ENCODE measurements at places on chromosomes 1 and 21.

DNA sequence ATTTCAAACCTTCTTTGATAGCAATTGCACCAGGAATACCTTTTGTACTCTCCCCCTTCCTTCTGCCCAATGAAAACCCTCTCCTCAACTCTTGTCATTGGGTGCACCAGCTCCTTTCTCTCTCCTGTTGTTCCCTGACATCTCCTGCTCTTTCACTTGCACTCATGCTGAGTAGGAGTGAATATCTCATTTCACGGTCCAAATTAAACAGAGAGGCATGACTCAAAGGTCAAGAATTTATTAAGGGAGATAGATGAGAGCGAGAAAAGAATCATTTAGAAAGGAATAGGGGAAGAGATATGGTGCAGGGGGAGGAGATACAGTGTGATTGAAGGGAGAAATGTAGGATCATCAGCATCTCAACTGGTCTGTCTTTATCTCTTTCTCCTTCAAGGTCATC lies 22.1 kb downstream of the AIM2 start:
- no peak for DNase-seq

DNA sequence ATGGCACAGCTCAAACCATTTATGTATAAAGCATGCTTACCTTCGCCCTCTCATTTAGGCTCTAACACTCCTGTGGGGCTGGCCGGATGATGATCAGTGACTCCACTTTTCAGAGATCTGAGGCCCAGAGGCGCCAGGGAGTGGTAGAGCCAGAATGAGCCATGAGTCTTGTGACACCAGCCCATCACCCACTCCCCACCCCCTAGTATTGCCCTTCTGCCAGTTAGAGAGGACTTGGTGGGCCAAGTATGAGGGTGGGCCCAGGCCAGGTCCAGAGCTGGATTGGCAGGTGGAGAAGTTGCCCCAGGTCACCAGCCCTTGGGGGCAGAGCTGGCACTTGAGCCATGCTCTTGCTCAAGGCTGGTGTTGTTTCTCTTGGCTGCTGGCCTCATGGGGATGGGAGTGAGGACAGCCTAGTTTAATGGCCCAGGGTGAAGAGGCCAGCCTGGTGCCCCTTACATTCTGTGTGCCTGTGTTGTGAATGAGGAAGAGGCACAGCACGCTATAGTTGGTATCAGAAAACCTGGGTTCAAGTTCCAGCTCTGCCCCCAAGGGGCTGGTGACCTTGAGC lies 30.2 kb upstream of the TTC4 start:
- no peak for DNase-seq

GRCh38 chr1:182337736-182338571 lies 53.6 kb downstream of the GLUL start:
- DNase-seq: no peak

DNA sequence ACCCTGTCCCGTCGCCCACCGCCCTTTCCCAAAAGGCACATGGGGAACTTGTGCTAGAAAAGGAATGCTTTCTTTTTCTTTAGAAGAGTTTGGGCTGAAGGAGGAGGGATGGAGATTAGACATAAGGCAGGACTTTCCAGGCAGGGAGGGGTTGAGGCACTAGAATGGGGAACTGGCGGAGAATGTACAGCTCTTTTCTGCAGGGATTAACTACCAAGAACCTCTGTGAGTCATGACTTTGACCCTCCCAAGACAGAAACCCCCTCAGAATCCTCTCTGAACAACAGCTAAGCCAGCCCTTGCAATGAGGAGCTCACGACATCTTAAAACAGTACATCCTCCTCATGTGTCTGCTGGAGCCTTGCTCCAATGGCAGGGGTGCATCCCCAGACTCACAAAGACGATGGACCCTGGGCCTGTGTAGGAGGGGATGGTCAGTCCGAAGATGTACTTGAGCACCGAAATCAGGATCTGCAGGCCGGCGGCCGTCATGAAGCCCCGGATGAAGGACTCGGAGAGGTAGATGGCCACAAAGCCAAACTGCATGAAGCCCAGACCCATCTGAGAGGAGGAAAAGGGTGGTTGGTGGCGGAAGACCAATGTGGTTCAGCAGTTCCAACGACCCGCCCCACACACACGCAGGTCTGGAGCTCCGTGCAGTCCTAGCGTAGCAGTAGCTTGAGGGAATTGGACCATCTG lies 13.6 kb downstream of the SLC26A9 start:
- no peak for DNase-seq

DNA sequence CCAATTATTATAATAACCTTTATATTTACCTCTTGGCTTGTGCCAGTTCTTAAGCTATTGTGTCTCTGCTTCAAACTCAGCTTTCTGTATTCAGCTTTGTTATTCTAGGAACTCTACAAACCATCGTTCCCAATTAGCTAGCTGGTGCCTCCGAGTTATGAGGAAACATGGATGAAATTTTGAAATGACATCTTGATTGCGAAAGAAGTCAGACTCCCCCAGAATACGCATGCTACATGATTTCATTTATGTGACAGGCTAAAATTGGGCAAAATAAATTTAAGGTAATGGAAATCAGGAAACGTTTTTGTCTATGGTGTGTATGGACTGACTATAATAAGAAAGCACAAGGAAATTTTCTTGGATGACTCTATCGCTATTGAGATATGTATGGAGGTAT lies 256.8 kb upstream of the NCAM2 start:
- DNase-seq: no peak

DNA sequence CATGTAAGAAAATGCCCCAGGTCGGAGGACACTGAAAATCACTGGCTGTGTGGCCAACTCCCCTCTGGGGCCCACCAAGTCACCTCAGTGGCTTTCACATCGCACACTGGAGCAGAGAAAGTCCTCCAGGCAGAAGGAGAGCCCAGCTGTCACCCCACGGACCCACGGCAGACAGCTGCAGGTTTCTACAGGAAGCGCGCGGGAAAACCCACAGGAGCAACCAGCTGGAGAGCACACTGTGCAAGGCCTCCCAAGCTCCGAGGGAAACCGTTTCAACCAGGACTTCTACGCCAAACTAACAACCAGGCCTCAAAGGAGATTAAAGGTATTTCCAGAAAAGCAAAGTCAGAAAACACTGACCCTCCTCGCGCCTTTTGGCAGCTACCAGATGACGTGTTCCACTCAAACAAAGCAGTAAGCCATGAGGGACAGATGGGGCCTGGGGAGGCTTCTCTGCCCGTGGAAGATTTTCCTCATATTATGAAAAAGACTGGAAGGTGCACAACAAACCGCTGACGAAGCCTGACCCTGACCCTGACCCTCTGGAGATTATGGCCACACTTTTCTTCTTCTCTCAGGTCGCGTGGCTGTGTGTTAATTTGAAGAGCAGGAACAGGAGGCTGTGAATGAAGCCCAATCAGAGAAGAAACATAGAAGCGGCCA lies 21.0 kb downstream of the WDR4 start:
- no peak for DNase-seq

DNA sequence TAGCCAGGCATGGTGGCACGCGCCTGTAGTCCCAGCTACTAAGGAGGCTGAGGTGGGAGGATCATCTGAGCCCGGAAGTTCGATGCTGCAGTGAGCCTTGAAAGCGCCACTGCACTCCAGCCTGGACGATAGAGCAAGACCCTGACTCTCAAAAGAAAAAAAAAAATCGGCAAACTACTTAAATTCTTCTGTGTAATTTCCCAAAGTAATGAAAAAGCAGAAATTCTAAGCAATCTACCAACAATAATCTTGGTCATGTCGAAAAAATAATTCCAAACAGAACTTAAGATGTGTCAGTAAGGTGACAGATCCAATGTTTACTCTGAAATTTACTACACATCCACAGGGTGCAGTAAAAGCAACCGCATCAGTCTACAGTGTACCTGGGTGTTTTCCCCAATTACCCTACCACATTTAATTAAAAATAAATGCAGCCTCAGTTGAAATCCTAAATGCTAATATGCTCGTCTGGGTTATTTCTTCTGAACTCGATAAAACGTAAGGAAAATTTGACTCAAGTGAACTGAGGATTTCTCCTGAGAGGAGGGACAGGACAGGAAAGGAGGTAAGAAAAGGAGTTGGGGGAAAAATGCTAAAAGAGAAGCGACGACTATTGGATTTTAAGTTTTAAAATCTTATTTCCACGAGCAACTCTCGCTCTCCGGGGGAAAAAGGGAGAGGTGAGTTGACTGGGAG lies 801 bp downstream of the EPRS1 start:
- DNase-seq: no peak
